NCI-H446 treated with DMSO at 0.1 percent for 48 hours (cell line): ENCODE measurements at places on chromosomes 12 and 14.

GRCh38 chr12:1080520-1081223 lies 89.6 kb downstream of the ERC1 start:
- no peak for DNase-seq

GRCh38 chr14:68312884-68313610 lies 479.8 kb downstream of the ZFP36L1 start:
- DNase-seq: no peak

DNA sequence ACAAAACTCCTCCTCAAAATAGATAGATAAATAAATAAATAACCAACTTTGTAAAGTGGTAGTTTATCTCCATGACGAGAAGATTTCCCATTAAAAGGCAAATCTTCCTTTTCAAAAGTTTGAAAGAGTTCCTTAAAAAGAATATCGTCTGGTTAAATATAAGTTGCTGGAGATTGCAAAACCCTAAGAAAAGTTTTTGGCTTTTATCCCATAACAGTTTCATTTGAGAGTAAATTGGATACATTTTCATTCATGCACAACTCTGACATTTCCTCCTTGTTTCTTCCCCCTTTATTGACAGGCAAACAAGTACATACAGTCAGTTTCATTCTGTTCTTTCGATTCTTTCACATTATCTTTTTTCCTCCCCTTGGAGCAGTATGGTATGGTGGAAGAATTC lies 45.4 kb upstream of the BTG1 start:
- DNase-seq: no peak

GRCh38 chr14:66508846-66509621 lies 1.1 kb downstream of the GPHN start:
- no peak for DNase-seq

DNA sequence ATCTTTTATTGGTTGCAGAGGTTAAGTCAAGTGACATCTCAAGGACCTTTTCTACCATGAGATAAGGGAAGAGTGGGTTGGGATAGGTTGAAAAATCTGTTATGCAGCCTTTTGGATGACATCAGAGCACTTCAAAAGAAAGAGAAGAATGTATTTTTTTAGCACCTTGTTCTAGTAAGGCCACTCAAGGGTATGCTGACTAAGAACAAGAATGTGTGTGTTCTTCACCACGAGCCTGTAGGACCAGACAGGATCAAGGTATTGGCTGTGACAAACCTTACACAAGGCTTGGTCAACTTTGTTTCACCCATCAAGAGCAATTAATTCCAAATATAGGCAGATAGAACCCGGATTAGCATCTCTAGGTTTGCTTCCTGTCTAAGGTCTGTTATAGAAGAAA lies 142.5 kb downstream of the SAMD4A start:
- no peak for DNase-seq

- DNase-seq: no peak
Measured at GRCh38 chr14:95291859-95292542, 27.7 kb downstream of the CLMN start.

- no peak for DNase-seq
Measured at GRCh38 chr12:873954-874353, 75.5 kb downstream of the RAD52 start.

DNA sequence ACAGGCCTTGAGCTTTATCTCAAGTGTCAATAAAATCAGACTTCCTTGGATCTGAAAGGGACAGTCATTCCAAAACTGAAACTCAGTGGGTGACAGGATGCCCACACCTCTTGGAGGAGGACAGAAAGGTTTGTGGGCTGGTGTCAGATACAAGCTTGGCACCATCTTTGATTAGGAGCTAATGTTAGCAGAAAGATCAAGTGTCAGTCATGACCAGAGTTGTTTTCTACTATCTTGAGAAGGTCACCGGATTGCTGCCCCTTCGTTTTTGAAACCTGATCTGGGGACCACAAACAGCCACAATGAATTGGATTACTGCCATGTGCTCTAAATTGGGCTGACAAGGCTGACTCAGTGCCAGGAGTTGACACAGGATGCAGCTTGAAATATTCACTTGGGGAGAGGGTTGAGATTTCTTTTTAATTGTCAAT lies 88.3 kb downstream of the OTOGL start:
- no peak for DNase-seq

DNA sequence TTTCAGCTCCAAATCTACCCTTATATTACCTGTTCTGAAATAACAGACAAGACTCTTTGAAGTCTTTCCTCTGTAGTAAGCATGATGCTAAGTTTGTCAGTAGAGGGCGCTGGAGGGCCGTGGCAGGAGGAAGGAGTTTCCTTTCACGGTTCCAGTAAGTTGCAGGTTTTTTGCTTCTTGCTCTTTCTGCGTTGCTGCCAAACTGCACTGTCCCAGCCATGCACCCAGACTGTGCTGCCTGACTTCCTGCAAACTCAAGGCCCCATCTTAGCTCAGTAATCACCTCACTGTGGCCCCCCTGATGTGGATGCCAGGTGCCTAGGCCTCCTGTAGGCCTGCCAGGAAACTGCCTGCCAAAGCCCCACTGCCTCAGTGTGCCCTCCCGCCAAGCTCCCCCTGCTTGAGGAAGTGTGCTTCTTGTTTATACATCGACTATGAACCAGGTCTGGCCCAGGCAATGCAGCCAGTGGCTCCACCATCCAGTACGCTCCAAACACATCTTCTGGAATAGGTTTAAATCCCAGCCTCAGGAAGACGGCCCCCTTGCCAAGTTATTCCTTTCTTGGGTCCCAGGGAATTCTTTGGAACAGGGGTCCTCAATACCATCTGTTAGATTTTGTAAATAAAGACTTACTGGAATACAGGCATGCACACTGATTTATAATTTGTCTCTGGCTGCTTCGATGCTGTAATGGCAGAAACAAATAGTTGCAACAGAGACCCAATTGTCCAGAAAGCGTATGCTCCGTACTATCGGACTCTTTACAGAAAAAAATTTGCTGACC lies 193.7 kb upstream of the LRIG3 start:
- peak; percentile 78 for DNase-seq

GRCh38 chr14:75702122-75702521 lies 41.1 kb downstream of the TTLL5 start:
- peak; percentile 50 for DNase-seq

GRCh38 chr14:69464829-69465228 lies 19.7 kb upstream of the PLEKHD1 start:
- DNase-seq: no peak

DNA sequence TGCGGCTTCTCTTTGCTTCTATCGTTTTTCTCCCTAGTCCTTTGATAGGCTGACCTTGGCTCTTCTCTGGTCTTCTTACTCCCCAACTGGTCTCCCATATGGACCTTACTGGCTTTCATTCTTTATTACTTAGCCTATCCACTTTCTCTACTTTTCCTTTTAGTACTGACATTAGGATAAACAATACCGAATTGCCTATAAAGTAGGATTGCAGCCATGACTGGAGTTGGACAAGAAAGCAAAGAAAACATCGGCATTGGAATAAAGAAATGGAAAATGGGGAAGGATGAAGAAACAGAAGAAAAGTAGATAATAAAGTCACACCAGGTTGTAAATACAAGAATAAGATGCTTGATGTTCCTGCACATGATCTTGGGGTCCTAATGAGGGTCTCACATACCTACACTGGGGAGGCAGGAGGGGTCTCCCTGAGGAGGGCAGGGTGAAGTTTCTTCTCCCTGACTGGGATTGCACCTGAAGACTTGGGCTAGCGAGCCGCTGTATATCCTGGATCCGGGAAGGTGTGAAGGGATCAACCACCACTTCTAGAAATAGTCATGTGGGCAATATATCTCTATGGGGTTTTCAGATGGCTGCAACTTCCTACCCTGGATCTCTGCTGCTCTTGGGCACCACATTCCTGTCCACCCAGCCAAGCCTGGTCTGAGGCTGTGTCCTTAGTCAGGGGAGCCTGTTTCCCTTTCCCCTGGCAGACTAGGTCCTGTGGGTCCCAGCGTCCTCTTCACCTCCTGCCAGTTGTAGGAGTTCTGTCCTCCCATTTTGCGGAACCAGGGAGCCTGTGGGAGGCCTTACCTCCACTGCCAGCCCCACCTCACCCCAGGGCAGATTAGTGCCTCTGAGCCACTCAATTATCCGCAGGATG lies 13.1 kb downstream of the NKX2-1 start:
- no peak for DNase-seq

- no peak for DNase-seq
Measured at GRCh38 chr14:63543826-63544406, 739 bp upstream of the PPP2R5E start.

DNA sequence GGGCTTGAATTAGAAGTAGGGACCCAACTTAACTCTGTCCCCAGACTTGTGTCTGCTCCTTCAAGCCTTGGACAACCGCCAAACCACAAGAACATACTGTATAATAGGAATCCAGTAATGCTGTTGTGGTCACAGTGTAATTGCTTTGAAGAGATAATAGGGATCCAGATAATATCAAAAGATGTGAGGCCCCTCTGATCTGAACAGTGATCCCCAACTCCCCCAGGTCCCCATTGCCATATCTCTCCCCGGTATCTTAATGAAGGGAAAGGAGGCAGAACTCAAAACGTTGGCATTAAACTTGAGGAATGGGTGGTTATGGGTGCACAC lies 8.5 kb upstream of the PLEKHH1 start:
- DNase-seq: no peak

DNA sequence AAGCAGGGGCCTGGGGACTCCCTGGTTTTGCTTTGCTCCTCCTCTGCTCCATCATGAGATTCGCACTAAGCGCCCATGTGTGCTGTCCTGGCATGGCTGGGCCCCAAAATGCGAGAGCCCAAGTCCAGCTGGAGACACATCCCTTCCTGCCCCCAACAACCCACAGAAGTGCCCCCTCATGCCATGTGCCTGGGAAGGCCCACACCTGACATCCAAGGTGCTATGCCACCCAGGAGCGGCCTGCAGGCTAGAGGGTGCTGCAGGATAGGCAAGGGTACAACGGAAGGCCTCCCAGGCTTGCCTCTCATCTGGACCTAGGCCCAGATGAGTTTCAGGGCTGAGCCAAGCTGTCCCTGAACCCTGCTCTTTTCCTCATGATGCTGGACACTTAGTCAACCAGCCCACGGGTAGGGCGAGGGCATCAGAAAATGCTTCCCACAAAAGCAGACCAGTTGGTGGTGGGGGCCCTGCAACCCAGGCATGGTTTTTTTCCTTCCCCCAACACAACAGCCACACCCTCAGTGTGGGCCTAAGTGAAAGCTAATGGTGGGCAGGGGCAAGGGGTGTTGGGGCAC lies 13.2 kb upstream of the KRT80 start:
- no peak for DNase-seq

GRCh38 chr12:121724925-121725324 lies 12.4 kb downstream of the TMEM120B start:
- no peak for DNase-seq

DNA sequence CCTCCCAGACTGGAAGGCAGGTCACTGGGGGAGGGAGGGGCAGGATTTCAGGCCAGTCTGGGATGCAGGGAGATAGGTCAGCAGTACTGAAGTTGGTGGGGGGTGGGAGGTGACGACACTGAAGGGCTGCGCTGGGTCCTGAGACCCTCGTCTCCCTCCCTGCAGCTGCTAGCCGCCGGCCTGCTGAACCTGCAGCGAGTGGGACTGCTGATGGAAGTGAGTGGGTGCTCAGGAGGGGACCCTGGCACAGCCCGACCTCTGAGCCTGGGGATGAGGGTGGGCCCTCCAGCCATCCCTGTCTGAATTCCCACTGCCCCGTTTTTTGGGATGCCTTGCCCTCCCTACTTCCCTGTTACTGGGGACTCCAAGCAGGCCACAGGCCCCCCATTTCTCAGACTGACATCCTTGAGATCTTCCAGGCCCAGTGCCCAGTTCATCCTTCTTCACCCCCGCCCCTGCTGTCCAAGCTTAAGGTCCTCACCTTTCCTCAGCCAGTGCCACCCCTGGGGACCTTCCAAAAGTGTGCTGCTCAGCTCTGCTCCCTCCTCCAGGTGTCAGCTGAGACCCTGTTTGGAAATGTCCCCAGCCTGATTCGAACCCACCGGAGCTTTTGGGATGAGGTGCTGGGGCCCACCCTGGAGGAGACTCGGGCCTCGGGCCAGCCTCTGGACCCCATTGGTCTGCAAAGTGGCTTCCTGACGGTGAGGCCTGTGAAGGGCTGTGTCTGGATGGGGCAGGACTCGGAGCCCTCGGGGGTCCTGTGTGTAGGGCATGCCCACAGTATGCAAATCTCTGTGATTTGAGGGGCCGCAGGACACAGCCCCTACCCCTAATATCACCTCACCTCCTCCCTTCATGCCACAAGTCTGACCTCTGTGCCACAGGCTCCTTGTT lies 5.5 kb downstream of the PLEKHG6 start:
- DNase-seq: no peak

GRCh38 chr14:68755016-68755353 lies 37.9 kb downstream of the ZFP36L1 start:
- no peak for DNase-seq

GRCh38 chr12:38744041-38744440 lies 161.3 kb downstream of the CPNE8 start:
- DNase-seq: no peak

DNA sequence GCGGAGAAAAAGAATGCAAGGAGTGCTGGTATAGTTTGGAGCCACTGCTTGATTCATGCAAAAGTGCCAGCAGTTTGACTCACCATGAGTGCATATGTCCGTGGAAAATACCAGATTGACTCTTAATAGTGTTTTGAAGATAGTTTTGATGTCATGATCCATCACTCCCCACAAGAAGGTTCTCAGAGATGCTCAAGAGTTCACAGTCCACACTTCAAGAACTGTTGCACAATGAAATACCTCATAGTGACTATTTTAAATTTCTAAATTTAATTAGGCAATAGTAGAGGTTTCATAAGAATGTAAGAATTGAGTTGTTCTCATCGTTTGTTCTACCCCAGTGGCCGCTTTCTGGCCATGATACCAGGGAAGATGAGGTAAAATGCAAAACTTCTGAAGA lies 286.6 kb upstream of the RGS6 start:
- no peak for DNase-seq

DNA sequence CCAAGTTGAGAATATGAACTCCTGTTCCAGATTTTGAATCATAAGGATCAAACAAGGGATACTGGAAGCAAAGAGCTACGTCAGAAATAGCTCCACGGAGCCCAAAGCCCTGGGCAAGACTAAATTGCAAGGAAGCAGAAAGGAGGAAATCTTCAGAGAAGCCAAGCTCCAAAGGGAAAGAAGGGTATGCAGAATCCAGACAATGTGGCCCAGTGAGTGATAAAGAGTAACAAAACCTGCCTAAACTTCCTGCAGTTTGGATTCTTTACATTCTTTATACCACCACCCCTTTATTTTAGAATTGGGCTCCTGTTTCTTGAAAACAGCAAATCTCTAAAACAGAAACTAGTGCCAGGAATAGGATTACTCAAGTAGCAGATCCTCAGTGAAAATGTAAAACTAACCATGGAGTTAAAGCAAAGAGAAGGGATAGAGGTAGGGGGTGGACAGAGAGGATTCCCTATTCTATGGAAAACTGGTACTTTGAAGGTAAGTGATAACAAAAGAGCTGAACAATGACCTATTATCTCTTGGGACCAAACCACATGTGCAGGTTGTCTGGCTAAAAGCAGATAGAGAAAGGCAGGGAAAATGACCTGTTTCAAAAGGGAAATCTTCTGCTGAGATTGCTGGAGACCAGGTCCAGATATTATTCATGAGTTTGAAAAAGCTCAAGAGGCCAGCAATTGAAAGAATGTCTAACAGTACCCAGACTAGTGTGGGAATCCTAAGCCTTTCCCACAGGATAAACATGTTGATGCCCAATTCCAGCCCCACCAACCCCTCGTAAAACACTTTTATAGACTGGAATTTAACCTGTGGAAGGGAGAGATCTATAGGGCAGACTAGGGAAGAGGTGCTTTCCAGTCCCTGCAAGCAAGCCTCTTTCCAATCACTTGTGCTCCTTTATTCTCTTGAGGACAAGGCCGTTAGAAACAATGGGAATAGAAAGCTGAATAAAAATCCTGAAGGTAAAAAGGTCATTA lies 24.5 kb downstream of the MBIP start:
- DNase-seq: no peak

- no peak for DNase-seq
Measured at GRCh38 chr14:30211326-30211725, 283.7 kb upstream of the PRKD1 start.
